ENCODE measurements at places on chromosomes 13 and 19.
A peak's percentile ranks its signal among the peaks of the same experiment; 100 is the strongest.

GRCh38 chr19:51469162-51469561, 9.2 kb upstream of the CEACAM18 start:
- no peaks in the 10 kb centered on the region for H3K36me3 ChIP-seq
- H3K4me1 ChIP-seq: no peaks in the 10 kb centered on the region
- ATAC-seq: no peak
- peaks cover 51% of the 10 kb centered on the region for H3K27me3 ChIP-seq

GRCh38 chr13:25901460-25902376, 150.1 kb downstream of the SHISA2 start:
- H3K4me3 ChIP-seq: no peak overlapping the region
- no peak overlapping the region for H3K27ac ChIP-seq
- H3K36me3 ChIP-seq: no peaks in the 10 kb centered on the region

- no peak for ATAC-seq
- no peaks in the 10 kb centered on the region for H3K36me3 ChIP-seq
- no peak overlapping the region for H3K4me3 ChIP-seq
Observed at GRCh38 chr13:109162248-109163036, 533.0 kb downstream of the MYO16 start.

GRCh38 chr19:21851596-21852345, 15.8 kb upstream of the ZNF43 start:
- peaks cover 7% of the 10 kb centered on the region for H3K4me1 ChIP-seq
- H3K27me3 ChIP-seq: no peaks in the 10 kb centered on the region
- peak; percentile 100 for ATAC-seq

- H3K27me3 ChIP-seq: no peaks in the 10 kb centered on the region
- no peaks in the 10 kb centered on the region for H3K4me1 ChIP-seq
- H3K4me3 ChIP-seq: no peak overlapping the region
- no peak overlapping the region for H3K27ac ChIP-seq
- no peaks in the 10 kb centered on the region for H3K36me3 ChIP-seq
Observed at GRCh38 chr13:61738236-61738750, 322.6 kb upstream of the PCDH20 start.

- no peaks in the 10 kb centered on the region for H3K4me1 ChIP-seq
- H3K36me3 ChIP-seq: no peaks in the 10 kb centered on the region
- H3K27ac ChIP-seq: no peak overlapping the region
- no peak overlapping the region for H3K4me3 ChIP-seq
- no peak for ATAC-seq
- no peaks in the 10 kb centered on the region for H3K27me3 ChIP-seq
Observed at GRCh38 chr13:29270271-29270985, 325.1 kb downstream of the SLC7A1 start.

GRCh38 chr19:8617984-8618383, 7.5 kb upstream of the ADAMTS10 start:
- H3K4me3 ChIP-seq: no peak overlapping the region
- ATAC-seq: no peak
- no peaks in the 10 kb centered on the region for H3K4me1 ChIP-seq
- no peaks in the 10 kb centered on the region for H3K36me3 ChIP-seq

- peaks cover 12% of the 10 kb centered on the region for H3K4me1 ChIP-seq
- peak overlapping the region; percentile 60 for H3K4me3 ChIP-seq
- H3K27me3 ChIP-seq: peaks cover 66% of the 10 kb centered on the region
- no peaks in the 10 kb centered on the region for H3K36me3 ChIP-seq
- peak overlapping the region; percentile 43 for H3K27ac ChIP-seq
Observed at GRCh38 chr13:71864986-71865873, 1.8 kb downstream of the DACH1 start.

GRCh38 chr19:55650602-55651230, 2.7 kb downstream of the CCDC106 start:
- H3K4me1 ChIP-seq: no peaks in the 10 kb centered on the region
- no peak overlapping the region for H3K4me3 ChIP-seq
- peaks cover 29% of the 10 kb centered on the region for H3K36me3 ChIP-seq
- ATAC-seq: no peak
- no peaks in the 10 kb centered on the region for H3K27me3 ChIP-seq

GRCh38 chr13:107801621-107802020, 413.7 kb downstream of the LIG4 start:
- H3K27ac ChIP-seq: no peak overlapping the region
- no peak for ATAC-seq
- H3K4me1 ChIP-seq: no peaks in the 10 kb centered on the region
- H3K36me3 ChIP-seq: no peaks in the 10 kb centered on the region

- no peaks in the 10 kb centered on the region for H3K4me1 ChIP-seq
- no peaks in the 10 kb centered on the region for H3K36me3 ChIP-seq
- no peak overlapping the region for H3K4me3 ChIP-seq
- ATAC-seq: no peak
- H3K27me3 ChIP-seq: no peaks in the 10 kb centered on the region
Observed at GRCh38 chr13:109728791-109729731, 57.3 kb downstream of the IRS2 start.

DNA sequence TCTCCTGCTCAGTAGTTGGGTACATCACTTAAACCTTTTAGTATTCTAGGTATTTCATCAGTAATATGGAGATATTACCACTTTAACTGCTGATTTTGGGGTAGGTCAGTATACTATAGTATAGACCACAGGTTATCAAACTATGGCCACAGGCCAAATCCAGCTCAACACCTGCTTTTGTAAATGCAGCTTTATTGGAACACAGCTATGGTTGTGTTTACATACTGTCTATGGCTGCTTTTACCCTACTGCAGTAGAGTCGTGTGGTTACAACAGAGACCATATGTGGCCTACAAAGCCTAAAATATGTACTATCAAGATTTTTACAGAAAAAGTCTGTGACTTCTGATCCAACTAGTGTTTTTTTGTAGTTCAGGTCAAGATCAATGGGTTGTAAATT, 10.3 kb downstream of the COG6 start:
- no peaks in the 10 kb centered on the region for H3K4me1 ChIP-seq
- H3K27ac ChIP-seq: no peak overlapping the region
- ATAC-seq: no peak
- H3K27me3 ChIP-seq: no peaks in the 10 kb centered on the region
- H3K4me3 ChIP-seq: no peak overlapping the region

GRCh38 chr13:27744801-27745200, 47.5 kb upstream of the GSX1 start:
- no peaks in the 10 kb centered on the region for H3K4me1 ChIP-seq
- peaks cover 7% of the 10 kb centered on the region for H3K27me3 ChIP-seq
- no peaks in the 10 kb centered on the region for H3K36me3 ChIP-seq
- no peak overlapping the region for H3K27ac ChIP-seq

DNA sequence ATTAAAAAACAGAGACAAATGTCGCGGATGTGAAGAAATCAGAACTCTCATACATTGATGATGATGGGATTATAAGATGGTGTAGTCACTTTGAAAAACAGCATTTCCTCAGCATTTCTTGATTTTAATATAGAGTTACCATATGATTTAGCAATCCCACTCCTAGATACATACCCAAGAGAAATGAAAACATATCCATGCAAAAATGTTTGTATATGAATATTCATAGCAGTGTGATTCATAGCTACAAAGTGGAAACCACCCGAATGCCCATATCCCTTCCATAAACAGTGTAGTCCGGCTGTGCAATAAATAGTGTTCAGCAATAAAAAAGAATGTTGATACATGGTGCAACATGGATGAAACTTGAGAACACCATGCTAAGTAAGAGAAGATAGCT, 44.6 kb downstream of the DPY19L3 start:
- ATAC-seq: no peak
- no peaks in the 10 kb centered on the region for H3K4me1 ChIP-seq
- H3K4me3 ChIP-seq: no peak overlapping the region

- H3K4me1 ChIP-seq: no peaks in the 10 kb centered on the region
- H3K4me3 ChIP-seq: no peak overlapping the region
- ATAC-seq: peak; percentile 38
- peaks cover 93% of the 10 kb centered on the region for H3K27me3 ChIP-seq
Observed at GRCh38 chr19:55549500-55550320, 4.4 kb upstream of the SBK3 start.

- no peaks in the 10 kb centered on the region for H3K27me3 ChIP-seq
- no peaks in the 10 kb centered on the region for H3K4me1 ChIP-seq
- ATAC-seq: no peak
- H3K36me3 ChIP-seq: no peaks in the 10 kb centered on the region
- H3K4me3 ChIP-seq: no peak overlapping the region
- H3K27ac ChIP-seq: no peak overlapping the region
Observed at GRCh38 chr19:3919793-3920192, 13.1 kb upstream of the NMRK2 start.

GRCh38 chr13:48505597-48506091, 27.2 kb downstream of the RCBTB2 start:
- H3K36me3 ChIP-seq: peaks cover 47% of the 10 kb centered on the region
- H3K4me1 ChIP-seq: no peaks in the 10 kb centered on the region
- peak; percentile 56 for ATAC-seq
- H3K4me3 ChIP-seq: no peak overlapping the region

- no peak overlapping the region for H3K27ac ChIP-seq
- no peaks in the 10 kb centered on the region for H3K4me1 ChIP-seq
- no peaks in the 10 kb centered on the region for H3K27me3 ChIP-seq
- no peaks in the 10 kb centered on the region for H3K36me3 ChIP-seq
Observed at GRCh38 chr19:2805991-2806649, 13.5 kb upstream of the ZNF554 start.

DNA sequence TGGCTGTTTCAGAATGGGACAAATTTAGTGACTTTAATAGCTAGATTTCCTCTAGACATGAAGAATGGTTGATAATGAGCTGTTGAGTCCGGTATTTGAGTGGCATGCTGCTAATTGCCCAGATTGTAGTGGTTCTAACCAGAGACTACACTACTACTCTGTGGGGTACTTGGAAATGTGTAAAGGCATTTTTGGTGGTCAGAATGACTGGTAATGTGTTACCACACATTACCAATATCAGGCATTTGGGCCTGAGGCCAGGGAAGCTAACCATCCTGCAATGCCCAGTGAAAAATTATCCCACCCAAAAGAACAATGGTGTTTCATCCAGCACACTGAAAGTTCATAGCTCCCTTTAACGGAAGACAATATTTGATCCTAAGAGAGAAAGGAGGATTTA, 17.5 kb upstream of the N4BP2L1 start:
- no peak overlapping the region for H3K27ac ChIP-seq
- H3K4me3 ChIP-seq: no peak overlapping the region
- H3K4me1 ChIP-seq: no peaks in the 10 kb centered on the region

DNA sequence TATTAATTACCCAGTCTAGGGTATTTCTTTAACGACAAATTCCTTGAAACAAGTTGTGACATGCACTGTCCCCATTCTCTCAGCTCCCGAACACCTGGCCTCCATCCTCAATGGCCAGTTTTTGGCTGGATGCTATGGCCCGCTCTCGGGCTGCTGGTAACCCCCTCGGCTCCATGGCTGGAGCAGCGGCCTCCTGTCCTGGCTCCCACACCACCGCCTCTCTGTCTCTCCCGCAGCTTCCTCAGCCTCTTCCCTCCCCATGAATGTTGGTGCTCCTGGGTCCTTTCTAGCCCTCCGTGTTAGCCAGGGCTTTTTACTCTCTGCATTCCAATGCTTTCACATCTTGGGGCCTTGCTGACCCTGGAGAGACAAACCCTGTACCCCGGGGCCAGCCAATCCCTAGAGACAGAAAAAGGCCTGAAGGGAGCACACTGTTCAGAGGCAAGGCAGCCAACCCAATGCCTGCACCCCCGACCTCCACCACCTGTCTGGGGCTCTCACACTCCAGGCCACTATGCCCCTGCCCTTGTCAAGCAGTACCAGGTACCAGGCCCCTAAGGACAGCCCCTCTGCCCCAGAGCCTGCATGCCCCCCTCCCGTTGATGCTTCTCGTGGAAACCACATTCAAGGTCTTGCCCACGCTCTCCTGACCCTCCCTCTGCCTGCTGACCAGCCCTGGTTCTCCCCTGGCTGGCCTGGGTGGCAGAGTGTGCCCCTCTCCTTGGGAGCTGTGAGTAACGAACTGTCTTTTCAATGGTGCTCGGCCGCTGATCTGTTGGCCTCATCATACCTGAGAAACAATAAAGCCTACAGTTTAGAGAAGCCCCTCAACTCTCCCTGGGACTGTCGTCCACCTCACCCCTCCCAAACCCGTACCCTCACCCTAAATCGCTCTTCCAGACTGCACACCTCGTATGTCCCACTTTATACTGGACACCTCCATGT, 86.9 kb upstream of the GPR183 start:
- H3K27ac ChIP-seq: no peak overlapping the region
- H3K27me3 ChIP-seq: no peaks in the 10 kb centered on the region
- peak; percentile 33 for ATAC-seq
- no peak overlapping the region for H3K4me3 ChIP-seq

- H3K27me3 ChIP-seq: no peaks in the 10 kb centered on the region
- no peaks in the 10 kb centered on the region for H3K4me1 ChIP-seq
- ATAC-seq: no peak
- no peak overlapping the region for H3K27ac ChIP-seq
- H3K4me3 ChIP-seq: no peak overlapping the region
Observed at GRCh38 chr13:29901710-29902631, 51.6 kb upstream of the UBL3 start.

- no peaks in the 10 kb centered on the region for H3K36me3 ChIP-seq
- no peak overlapping the region for H3K4me3 ChIP-seq
- H3K27me3 ChIP-seq: peaks cover 21% of the 10 kb centered on the region
- no peak overlapping the region for H3K27ac ChIP-seq
- H3K4me1 ChIP-seq: peaks cover 6% of the 10 kb centered on the region
- ATAC-seq: no peak
Observed at GRCh38 chr13:41426047-41426446, 31.3 kb upstream of the RGCC start.

DNA sequence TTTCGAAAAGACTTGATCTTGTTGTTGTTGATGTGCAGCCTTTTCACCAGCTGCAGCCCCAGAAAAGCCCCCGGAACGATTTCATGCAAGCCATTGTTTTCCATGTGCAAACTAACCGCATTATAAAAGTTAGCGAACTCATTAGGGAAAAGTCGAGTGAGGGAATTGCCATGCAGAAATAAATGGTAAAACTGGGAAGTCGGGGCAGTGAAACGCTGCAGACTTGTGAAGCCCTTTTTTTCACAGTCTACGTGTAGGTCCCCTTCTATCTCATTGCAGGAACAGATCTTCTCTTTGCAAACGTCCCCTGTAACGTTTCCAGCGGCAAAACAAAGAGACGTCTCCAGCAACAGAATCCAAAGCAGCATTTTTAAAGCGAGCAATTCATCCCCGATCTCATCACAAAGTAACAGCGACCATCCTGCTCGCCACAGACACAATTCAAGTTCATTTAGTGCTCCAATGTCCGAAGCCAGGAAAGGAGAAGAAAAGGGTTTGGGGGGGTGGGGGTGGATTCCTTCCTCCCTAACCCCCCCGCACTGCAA, 1.1 kb downstream of the SLITRK1 start:
- no peaks in the 10 kb centered on the region for H3K36me3 ChIP-seq
- peaks cover 39% of the 10 kb centered on the region for H3K4me1 ChIP-seq
- no peak for ATAC-seq

- H3K27me3 ChIP-seq: no peaks in the 10 kb centered on the region
- no peaks in the 10 kb centered on the region for H3K36me3 ChIP-seq
- no peaks in the 10 kb centered on the region for H3K4me1 ChIP-seq
Observed at GRCh38 chr13:43626994-43627393, 159.8 kb downstream of the ENOX1 start.

GRCh38 chr13:77811381-77811780, 107.2 kb downstream of the EDNRB start:
- no peak overlapping the region for H3K27ac ChIP-seq
- H3K4me1 ChIP-seq: no peaks in the 10 kb centered on the region
- H3K36me3 ChIP-seq: no peaks in the 10 kb centered on the region
- H3K4me3 ChIP-seq: no peak overlapping the region

- H3K27me3 ChIP-seq: no peaks in the 10 kb centered on the region
- ATAC-seq: no peak
- no peak overlapping the region for H3K27ac ChIP-seq
- H3K4me3 ChIP-seq: no peak overlapping the region
Observed at GRCh38 chr13:44622708-44623107, 46.6 kb upstream of the TSC22D1 start.

GRCh38 chr19:16226184-16226591, 28.5 kb downstream of the AP1M1 start:
- no peak overlapping the region for H3K27ac ChIP-seq
- H3K4me3 ChIP-seq: no peak overlapping the region
- no peaks in the 10 kb centered on the region for H3K4me1 ChIP-seq
